ENCODE measurements at places on chromosomes 6 and 20. TPM values are rescaled to one million over a fixed set of nuclear protein-coding genes. Genes with fewer than 3 reads are reported as not detected.

GRCh38 chr6:1724124-1724523 is 114.4 kb downstream of the FOXC1 start:
- no peak for DNase-seq

Gene EPHA7
- not detected for total RNA-seq

DNA sequence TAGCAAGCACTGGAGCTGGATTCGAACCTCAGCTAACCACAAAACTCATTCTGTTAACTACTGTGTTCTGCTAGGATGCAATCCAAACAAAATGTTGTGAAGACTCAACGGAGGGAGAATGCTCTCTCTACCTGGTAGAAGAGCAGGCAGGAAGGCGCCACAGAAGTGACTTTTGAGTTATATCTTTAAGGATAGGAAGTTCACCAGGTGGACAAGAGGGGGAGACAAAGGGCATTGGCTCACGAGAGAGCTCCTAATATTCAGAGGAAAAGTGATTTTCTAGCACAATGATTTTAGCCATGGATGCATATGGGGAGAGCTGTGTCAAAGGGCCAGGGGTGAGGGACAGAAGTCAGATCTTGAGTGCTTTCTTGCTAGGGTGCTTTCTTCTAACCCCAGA is 108.4 kb upstream of the MAFB start:
- DNase-seq: no peak

Gene ZNF341
- 6.3 TPM for total RNA-seq

GRCh38 chr20:7196481-7196880 is 429.0 kb downstream of the BMP2 start:
- no peak for DNase-seq

Gene PSORS1C2
- not detected for total RNA-seq

Gene SEMG1
- total RNA-seq: not detected
